ENCODE measurements at places on chromosomes 2 and 18. TPM values are rescaled to one million over a fixed set of nuclear protein-coding genes. Genes with fewer than 3 reads are reported as not detected.

SCN7A gene
- total RNA-seq: 35.4 TPM

SERPINB7 gene
- total RNA-seq: not detected

SKA1 gene
- 0.38 TPM for total RNA-seq

PDCD1 gene
- 1.2 TPM for total RNA-seq

C2orf74 gene
- total RNA-seq: 30.1 TPM

SERPINB12 gene
- total RNA-seq: not detected

AOX1 gene
- total RNA-seq: 7.5 TPM
